ENCODE measurements at places on chromosomes 4 and X. TPM values are rescaled to one million over a fixed set of nuclear protein-coding genes. Genes with fewer than 3 reads are reported as not detected.

The HERC5 gene
- 49.9 TPM for total RNA-seq

The GAGE2A gene
- total RNA-seq = not detected

The GPRASP1 gene
- total RNA-seq = 5.9 TPM

The UGT2B11 gene
- not detected for total RNA-seq

The SPANXB1 gene
- not detected for total RNA-seq

The TMPRSS11F gene
- not detected for total RNA-seq

The NAA11 gene
- not detected for total RNA-seq

The ETDB gene
- total RNA-seq = not detected

The PRR32 gene
- total RNA-seq = not detected

DNA sequence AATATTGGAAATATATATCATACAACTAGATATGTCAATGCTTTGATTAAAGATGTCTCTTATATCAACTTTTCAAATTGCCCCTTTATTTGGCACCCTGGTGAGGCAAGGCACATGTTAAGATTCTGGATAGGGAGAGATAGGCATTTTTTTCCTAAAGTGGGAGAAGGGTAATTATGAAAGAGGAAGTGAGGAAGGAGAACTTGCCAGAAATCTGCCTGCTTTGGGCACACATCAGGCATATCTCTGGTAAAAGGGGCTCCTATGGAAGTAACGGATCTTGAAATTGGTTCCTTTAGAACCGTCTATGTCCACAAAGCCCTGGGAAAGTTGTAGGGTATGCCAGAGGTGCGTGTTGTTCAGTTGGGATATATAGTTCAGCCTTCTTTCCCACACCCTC lies 5.7 kb downstream of the IL15 start:
- H3K36me3 ChIP-seq = peaks cover under 1% of the 10 kb centered on the region
- DNase-seq = no peak
- no peak overlapping the region for H3K27ac ChIP-seq
- peaks cover 10% of the 10 kb centered on the region for H3K27me3 ChIP-seq

DNA sequence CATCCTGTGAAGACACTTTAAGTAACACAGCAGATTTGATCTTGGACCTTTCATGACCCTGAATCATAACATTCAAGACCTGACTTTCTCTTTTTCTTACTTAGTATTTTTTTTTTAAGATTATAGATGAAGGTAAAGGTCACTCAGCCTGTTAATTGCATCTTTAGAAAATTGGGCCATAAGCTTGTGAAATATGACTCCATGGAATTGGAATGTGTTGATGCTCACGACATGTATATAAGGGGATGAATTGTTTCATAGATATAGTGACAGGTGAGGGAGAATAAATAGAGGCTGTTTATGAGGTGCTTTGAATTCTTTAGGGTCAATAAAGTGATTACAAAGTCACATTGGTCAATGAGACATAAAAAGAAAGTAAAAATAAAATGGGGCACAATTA lies 27.7 kb upstream of the HS3ST1 start:
- H3K4me3 ChIP-seq = no peak overlapping the region
- no peaks in the 10 kb centered on the region for H3K27me3 ChIP-seq
- H3K27ac ChIP-seq = no peak overlapping the region
- peaks cover 8% of the 10 kb centered on the region for H3K36me3 ChIP-seq
- no peak for DNase-seq

- H3K36me3 ChIP-seq = no peaks in the 10 kb centered on the region
- peak overlapping the region; percentile 95 for H3K4me3 ChIP-seq
- peaks cover 92% of the 10 kb centered on the region for H3K4me1 ChIP-seq
- peak overlapping the region; percentile 97 for H3K27ac ChIP-seq
- H3K27me3 ChIP-seq = peaks cover 4% of the 10 kb centered on the region
Observed at GRCh38 chrX:12954376-12954775, 20.5 kb upstream of the TMSB4X start.

DNA sequence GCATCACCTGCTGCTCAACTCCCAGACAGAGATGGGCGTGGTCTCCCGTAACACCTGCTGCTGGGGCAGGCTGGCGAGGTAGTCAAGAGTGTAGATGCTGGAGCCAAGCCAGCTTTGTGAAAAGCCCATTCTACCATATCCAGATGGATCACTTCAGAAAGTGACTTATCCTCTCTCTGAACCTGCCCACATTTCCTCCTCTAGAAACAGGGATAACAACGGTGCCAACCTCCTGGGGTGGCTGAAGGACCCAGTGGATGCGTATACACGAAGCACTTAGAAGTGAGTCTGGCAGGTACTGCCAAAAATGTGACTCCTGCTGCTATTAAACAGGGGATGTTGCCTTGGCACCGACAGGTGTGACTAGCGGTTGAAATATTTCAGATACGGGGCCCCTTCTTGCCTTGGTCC lies 95.8 kb downstream of the SORBS2 start:
- no peak for DNase-seq
- peaks cover 18% of the 10 kb centered on the region for H3K27me3 ChIP-seq

DNA sequence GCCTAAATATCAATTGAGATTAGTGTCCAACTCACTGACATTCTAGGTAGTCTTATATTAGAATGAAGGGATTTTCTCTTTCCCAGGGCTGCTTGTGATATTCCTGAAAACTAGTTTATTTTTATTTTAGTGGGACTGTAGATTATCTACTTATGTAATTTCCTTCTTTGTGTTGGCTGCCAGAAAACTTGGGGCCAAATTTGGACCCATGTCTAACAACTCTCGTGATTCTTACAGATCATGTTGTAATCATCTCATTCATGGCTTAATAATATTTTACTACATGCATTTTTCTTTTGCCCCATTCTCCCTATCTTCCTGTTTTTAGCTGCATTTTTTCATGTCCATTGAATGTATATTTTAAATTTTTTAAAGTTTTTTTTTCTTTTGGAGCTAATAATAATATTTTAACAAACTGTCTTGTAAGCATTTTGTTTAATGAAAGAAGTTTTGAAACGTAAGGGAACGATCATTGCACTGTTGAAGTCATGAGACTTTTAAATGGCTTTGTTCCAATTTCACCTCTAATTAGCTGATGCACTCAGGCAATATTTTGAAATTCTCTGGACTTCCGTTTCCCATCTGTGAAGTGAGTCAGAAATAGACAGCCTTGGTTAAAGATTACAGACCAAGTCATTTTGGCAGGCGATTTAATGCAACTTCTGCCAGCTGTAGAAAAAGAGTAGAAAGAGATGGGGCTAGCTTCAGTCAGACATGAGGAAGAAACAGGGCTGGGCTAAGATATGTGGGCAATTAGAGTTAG lies 14.3 kb upstream of the TDO2 start:
- H3K27me3 ChIP-seq = peaks cover 19% of the 10 kb centered on the region
- H3K4me1 ChIP-seq = no peaks in the 10 kb centered on the region
- no peaks in the 10 kb centered on the region for H3K36me3 ChIP-seq
- no peak overlapping the region for H3K4me3 ChIP-seq

GRCh38 chrX:63250253-63250868 lies 100.8 kb downstream of the SPIN4 start:
- no peaks in the 10 kb centered on the region for H3K4me1 ChIP-seq
- no peak overlapping the region for H3K4me3 ChIP-seq
- DNase-seq = peak; percentile 34
- H3K27ac ChIP-seq = no peak overlapping the region
- H3K36me3 ChIP-seq = no peaks in the 10 kb centered on the region

- H3K4me1 ChIP-seq = peaks cover 10% of the 10 kb centered on the region
- H3K27me3 ChIP-seq = no peaks in the 10 kb centered on the region
- H3K36me3 ChIP-seq = no peaks in the 10 kb centered on the region
- H3K4me3 ChIP-seq = no peak overlapping the region
Observed at GRCh38 chr4:40737879-40738278, 11.9 kb upstream of the NSUN7 start.

- no peaks in the 10 kb centered on the region for H3K27me3 ChIP-seq
- H3K4me3 ChIP-seq = no peak overlapping the region
- DNase-seq = no peak
- peaks cover 51% of the 10 kb centered on the region for H3K4me1 ChIP-seq
- no peak overlapping the region for H3K27ac ChIP-seq
Observed at GRCh38 chr4:36218121-36218520, 26.2 kb downstream of the ARAP2 start.

DNA sequence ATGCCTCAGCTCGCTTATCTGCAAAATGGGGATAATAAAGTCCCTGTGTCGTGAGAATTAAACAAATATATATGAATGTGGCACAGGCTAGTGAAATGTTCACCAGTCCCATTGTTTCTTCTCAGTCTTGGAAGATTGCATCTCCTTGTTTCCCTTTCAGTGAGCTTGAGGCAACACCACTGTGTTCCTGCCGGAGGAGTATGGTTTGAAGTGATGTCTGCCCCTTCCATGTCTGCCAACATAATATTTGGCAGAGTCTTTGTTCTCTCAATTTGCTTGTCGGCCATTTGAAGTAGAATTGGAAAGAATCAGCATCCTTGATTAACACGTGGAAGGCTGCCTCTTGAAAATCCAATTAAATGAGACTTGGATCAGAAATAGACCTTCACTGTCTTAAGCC lies 1088.5 kb upstream of the INTU start:
- H3K36me3 ChIP-seq = no peaks in the 10 kb centered on the region
- H3K27ac ChIP-seq = no peak overlapping the region
- DNase-seq = no peak
- no peaks in the 10 kb centered on the region for H3K4me1 ChIP-seq

DNA sequence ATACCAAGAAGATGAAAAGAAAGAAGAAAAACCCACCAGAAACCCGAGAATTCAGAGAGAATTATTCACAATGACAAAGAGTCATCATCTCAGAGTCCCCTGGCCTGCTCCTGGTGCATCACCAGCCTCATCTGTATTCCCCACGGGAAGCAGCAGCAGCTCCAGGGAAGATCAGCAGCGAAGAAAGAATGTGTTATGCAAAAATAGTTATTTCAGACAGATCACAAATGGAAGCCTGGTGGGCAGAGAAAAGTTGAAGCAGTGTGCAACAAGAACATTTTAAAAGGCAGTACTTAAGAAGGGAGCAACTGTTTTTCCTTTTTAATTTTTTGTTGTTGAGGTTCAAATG lies 189.2 kb downstream of the PPP3CA start:
- H3K27ac ChIP-seq = peak overlapping the region; percentile 66
- H3K4me1 ChIP-seq = peaks cover 52% of the 10 kb centered on the region
- no peaks in the 10 kb centered on the region for H3K27me3 ChIP-seq
- H3K4me3 ChIP-seq = peak overlapping the region; percentile 18

GRCh38 chrX:17616936-17617335 lies 120.4 kb upstream of the SCML1 start:
- H3K4me1 ChIP-seq = peaks cover 5% of the 10 kb centered on the region
- H3K4me3 ChIP-seq = no peak overlapping the region
- no peaks in the 10 kb centered on the region for H3K36me3 ChIP-seq
- no peak overlapping the region for H3K27ac ChIP-seq

DNA sequence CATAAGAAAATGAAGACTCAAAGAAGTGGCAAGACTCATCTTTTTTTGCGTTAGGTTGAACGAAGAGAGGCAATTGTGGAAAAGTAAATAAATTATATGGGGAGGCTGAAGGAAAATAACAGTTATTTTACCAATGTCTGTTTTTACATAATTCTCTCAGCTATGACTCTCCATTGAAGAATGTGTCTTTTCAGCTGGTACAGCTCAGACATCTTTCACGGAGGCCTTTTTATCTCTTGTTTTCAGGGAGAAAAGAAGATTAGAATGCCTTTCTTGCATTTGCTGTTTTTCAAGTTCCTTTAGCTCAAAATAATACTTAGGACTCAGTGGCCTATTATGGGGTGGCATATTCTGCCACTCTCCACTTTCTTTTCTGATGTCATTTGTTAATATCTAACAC lies 153.0 kb downstream of the ADAM29 start:
- no peak overlapping the region for H3K4me3 ChIP-seq
- H3K27ac ChIP-seq = no peak overlapping the region
- H3K27me3 ChIP-seq = no peaks in the 10 kb centered on the region
- no peaks in the 10 kb centered on the region for H3K4me1 ChIP-seq
- H3K36me3 ChIP-seq = no peaks in the 10 kb centered on the region

- no peak overlapping the region for H3K27ac ChIP-seq
- DNase-seq = no peak
- H3K36me3 ChIP-seq = no peaks in the 10 kb centered on the region
- H3K4me1 ChIP-seq = no peaks in the 10 kb centered on the region
- no peak overlapping the region for H3K4me3 ChIP-seq
- peaks cover 29% of the 10 kb centered on the region for H3K27me3 ChIP-seq
Observed at GRCh38 chrX:68945603-68946228, 116.9 kb downstream of the EFNB1 start.

GRCh38 chr4:100736641-100737451 lies 219.0 kb upstream of the EMCN start:
- no peak for DNase-seq
- no peak overlapping the region for H3K27ac ChIP-seq
- peaks cover 6% of the 10 kb centered on the region for H3K27me3 ChIP-seq
- no peaks in the 10 kb centered on the region for H3K4me1 ChIP-seq

- DNase-seq = peak; percentile 75
- H3K4me1 ChIP-seq = peaks cover 29% of the 10 kb centered on the region
- peaks cover 1% of the 10 kb centered on the region for H3K36me3 ChIP-seq
- H3K4me3 ChIP-seq = peak within 1 kb of the TSS; percentile 97
- H3K27ac ChIP-seq = peak within 1 kb of the TSS; percentile 92
Observed at GRCh38 chr4:83334425-83335241, at the start of gene HPSE. Gene HPSE (minus strand): TSS chr4:83334848. CDS start chr4:83334782, 66 bp downstream.

DNA sequence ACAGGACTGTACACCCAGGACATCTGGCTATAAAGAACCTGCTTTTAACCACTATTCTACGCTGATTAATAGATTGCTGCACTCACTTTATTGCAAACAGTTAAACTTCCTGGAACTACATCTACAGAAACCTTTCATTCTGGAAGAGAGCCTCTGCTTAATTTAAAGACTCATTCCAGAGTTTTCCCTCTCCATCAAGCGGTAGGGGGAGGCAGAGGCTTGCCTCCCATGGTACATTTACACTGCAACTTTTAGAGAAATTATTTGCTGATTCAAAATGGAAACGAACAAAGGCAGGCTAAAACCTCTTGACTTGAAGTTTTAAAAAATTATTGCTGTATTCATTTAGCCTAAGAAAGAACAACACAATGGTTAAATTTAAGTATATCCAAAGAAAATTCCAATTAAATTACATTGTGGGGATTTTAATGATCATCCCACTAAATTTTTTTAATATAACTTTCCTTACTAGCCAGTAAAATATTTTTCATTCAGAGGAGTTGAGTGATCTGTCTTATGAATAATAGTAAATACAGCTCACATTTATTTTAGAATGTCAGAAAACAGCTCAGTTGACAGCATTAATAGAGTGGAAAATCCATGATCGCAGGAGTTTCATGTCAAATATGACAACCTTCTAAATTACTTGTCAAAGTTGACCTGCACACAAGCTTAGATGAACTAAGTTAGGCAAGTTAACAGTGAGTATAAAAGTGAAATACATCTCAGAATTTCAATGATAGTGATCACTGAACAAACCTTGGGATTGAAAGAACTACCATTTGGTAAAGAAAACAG lies 46.3 kb upstream of the PCDH10 start:
- H3K27ac ChIP-seq = no peak overlapping the region
- no peak overlapping the region for H3K4me3 ChIP-seq
- no peaks in the 10 kb centered on the region for H3K27me3 ChIP-seq
- no peaks in the 10 kb centered on the region for H3K4me1 ChIP-seq

- H3K27ac ChIP-seq = no peak overlapping the region
- H3K4me3 ChIP-seq = no peak overlapping the region
- H3K36me3 ChIP-seq = peaks cover 2% of the 10 kb centered on the region
- H3K27me3 ChIP-seq = no peaks in the 10 kb centered on the region
- no peaks in the 10 kb centered on the region for H3K4me1 ChIP-seq
Observed at GRCh38 chr4:59200992-59201391, 1999.1 kb upstream of the ADGRL3 start.

Measured in activated T-cell treated with anti-CD3 and anti-CD28 coated beads, Interleukin-2, amount 50 U/mL, for 72 hours (primary cell).